Stimulated activated CD8-positive, alpha-beta memory T cell treated with anti-CD3 and anti-CD28 coated beads, Interleukin-12 subunit alpha, Interleukin-12 subunit beta, amount 100 ng/mL, for 4 hours (primary cell): ENCODE measurements at places on chromosomes 12 and 14.

DNA sequence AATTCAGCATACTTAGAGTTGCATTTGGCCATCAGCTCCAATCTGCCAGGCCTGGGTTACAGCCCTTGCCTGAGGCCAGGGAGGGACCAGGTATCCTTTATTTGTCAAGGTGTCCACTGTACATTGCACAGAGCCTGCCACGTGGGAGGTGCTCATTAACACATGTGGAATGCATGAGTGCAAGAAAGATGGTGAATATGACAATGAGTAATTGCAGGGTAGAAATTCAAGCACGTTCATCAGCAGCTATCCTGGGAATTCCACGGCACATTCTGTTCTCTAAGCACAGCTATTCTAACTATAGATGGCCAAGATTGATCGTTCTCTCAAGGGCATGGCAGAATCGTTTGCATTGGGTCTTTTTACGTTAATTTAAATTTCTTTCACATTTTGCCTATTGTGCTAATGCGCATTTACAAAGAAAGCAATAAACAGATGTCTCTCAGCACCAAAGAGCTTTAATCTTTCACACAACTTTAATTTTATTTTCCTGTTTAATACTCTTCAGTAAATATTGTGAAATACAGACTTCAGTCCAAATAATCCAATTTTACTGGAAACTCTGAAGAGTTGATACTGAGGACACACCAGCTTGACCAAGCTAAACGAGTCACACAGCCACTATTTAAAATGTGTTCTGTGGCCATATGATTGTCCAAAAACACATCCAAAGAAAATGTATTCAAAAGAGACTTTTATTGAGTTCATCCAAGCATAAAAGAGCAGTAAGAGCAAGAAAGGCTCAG, 1025.7 kb upstream of the TMEM132C start:
- no peak for DNase-seq

- no peak for DNase-seq
Observed at GRCh38 chr12:124463341-124463921, 104.0 kb downstream of the NCOR2 start.

GRCh38 chr12:89070603-89071002, 281.7 kb downstream of the DUSP6 start:
- no peak for DNase-seq

- peak; percentile 24 for DNase-seq
Observed at GRCh38 chr12:49903700-49904423, at the start of gene FAIM2. FAIM2 (minus strand) TSS chr12:49903900; CDS start chr12:49903792, 108 bp downstream.

GRCh38 chr14:24100197-24100981, 6.3 kb downstream of the PCK2 start:
- DNase-seq, result no peak

- no peak for DNase-seq
Observed at GRCh38 chr12:30019366-30020140, 235.8 kb upstream of the TMTC1 start.

GRCh38 chr14:78983126-78983525, 813.0 kb downstream of the NRXN3 start:
- no peak for DNase-seq

- DNase-seq, result no peak
Observed at GRCh38 chr12:51199366-51199945, 18.4 kb downstream of the POU6F1 start.
